ENCODE measurements at places on chromosomes 16 and 17.

GRCh38 chr16:82136956-82137821 is 32.8 kb downstream of the MPHOSPH6 start:
- no peak for DNase-seq
- no peak overlapping the region for H3K4me3 ChIP-seq
- H3K36me3 ChIP-seq, result peaks cover 8% of the 10 kb centered on the region
- no peaks in the 10 kb centered on the region for H3K27me3 ChIP-seq

DNA sequence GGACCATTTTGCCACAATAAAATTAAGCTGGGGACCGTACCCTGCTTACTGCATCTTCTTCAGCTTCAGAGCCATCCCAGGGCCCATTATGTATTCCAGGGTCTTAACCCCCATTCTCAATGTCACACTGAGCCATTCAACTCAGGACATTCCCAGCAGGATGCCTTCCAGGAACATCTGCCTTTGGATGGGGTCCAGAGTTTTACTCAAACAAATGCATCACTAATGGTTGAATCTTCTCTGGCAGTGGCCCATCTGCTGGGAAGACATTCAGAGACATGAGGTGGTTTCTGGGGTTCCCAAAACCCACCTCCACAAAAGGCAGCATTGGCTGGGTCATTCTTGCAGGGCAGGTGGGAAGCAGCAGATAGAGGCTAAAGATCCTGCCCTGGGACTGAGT is 3.4 kb upstream of the SEC14L5 start:
- no peak for DNase-seq
- no peaks in the 10 kb centered on the region for H3K27me3 ChIP-seq
- H3K36me3 ChIP-seq, result no peaks in the 10 kb centered on the region

- H3K27ac ChIP-seq, result no peak overlapping the region
- no peaks in the 10 kb centered on the region for H3K36me3 ChIP-seq
- no peak overlapping the region for H3K4me3 ChIP-seq
- H3K4me1 ChIP-seq, result no peaks in the 10 kb centered on the region
- no peaks in the 10 kb centered on the region for H3K27me3 ChIP-seq
- DNase-seq, result no peak
These were observed 19.8 kb downstream of the PAFAH1B1 start for GRCh38 chr17:2613089-2613808.

- no peak for DNase-seq
- no peaks in the 10 kb centered on the region for H3K36me3 ChIP-seq
- no peak overlapping the region for H3K4me3 ChIP-seq
- no peaks in the 10 kb centered on the region for H3K27me3 ChIP-seq
These were observed 3.0 kb upstream of the RMI2 start for GRCh38 chr16:11342021-11342855.

Measured in H1 (cell line).